GM18507 (cell line): ENCODE measurements at places on chromosomes 12 and 14.

DNA sequence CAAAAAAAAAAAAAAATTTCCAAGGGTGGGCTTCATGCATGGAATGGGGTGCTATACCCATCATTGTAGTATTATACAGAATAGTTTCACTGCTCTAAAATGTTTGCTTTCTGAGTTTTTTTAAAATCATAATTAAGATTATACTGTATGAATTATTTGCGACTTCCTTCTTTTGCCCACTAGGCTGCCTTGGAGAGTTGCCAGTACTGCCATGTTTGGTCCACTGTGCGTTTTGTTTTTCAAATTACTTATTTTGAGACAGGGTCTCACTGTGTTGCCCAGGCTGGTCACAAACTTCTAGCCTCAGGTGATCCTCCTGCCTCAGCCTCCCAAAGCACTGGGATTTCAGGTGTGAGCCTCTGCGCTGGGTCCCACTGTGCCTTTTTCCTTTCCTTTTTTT, 19.9 kb downstream of the PLBD2 start:
- no peak for DNase-seq

GRCh38 chr12:42985506-42985905, 396.0 kb upstream of the PRICKLE1 start:
- no peak for DNase-seq

DNA sequence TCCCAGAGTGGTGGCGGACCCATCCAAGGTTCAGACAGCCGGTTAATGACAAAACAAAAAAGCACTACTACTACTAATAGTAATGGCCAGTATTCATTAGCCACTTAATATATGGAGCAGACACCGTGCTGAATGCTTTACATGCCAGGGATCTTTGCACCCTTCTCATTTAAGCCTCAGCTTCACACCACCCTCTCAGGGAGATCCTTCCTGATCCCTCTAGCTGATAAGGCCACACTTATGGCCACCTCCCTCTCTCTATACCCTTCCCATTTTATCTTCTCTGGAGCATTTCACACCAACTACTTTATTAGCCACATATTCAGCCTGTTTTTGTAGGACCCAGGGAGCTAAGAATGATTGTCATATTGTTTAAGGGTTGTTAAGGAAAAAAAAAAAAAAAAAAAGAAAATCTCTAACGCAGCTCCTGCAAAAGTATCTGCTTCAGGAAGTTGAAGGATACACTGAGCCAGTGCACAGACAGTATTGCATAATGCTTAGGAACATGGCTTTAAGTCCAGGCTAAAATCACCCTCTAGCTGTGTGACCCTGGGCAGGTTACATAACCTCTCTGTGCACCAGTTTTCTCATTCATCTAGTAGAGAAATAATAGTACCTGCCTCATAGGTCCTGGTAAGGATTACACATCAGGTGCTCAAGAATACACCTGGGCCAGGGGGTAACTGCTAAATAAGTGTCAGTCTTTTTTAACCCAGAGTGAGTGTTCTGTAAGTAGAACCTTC, 29.4 kb downstream of the NUAK1 start:
- DNase-seq, result no peak

DNA sequence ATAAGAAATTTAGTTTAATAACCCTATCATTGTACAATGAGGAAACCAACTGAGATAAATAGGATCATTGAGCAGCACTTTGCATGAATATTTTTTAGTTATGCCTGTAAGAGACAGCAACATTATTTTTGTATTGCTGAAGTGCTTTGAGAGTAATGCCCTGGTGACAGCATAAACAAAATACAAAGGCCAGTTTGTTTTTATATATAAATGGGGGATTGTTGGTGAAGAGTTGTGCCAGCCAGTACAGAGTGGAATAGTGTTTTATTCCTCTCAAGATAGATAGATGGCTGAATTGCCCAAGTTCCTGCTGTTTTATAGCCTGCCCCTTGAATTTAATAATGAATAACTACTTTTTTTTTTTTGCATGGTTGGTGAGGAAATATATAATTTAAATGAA, 101.8 kb downstream of the CNTN1 start:
- DNase-seq, result no peak

GRCh38 chr14:60652674-60653651, 3.7 kb upstream of the SIX1 start:
- DNase-seq, result no peak

GRCh38 chr12:124466216-124467128, 100.9 kb downstream of the NCOR2 start:
- peak; percentile 83 for DNase-seq

- DNase-seq, result no peak
These were observed 5.5 kb upstream of the BDKRB1 start for GRCh38 chr14:96250485-96250884.

- no peak for DNase-seq
These were observed 85.9 kb upstream of the NCOR2 start for GRCh38 chr12:124653169-124653931.
